ENCODE measurements at places on chromosomes 13 and 19. TPM values are rescaled to one million over a fixed set of nuclear protein-coding genes. Genes with fewer than 3 reads are reported as not detected.
A peak's percentile ranks its signal among the peaks of the same experiment; 100 is the strongest.

- no peak for DNase-seq
Observed at GRCh38 chr13:21338639-21339278, 120.3 kb downstream of the ZDHHC20 start.

GRCh38 chr19:36215276-36216123 is 594 bp downstream of the ZNF146 start:
- DNase-seq = peak; percentile 16

- no peak for DNase-seq
Observed at GRCh38 chr13:73695325-73695724, 438.9 kb downstream of the KLF12 start.

The NOVA2 gene
- 4.8 TPM for polyA plus RNA-seq

- DNase-seq = no peak
Observed at GRCh38 chr13:48536621-48537250, 3.9 kb upstream of the RCBTB2 start.

The KBTBD6 gene
- polyA plus RNA-seq = 19.6 TPM

DNA sequence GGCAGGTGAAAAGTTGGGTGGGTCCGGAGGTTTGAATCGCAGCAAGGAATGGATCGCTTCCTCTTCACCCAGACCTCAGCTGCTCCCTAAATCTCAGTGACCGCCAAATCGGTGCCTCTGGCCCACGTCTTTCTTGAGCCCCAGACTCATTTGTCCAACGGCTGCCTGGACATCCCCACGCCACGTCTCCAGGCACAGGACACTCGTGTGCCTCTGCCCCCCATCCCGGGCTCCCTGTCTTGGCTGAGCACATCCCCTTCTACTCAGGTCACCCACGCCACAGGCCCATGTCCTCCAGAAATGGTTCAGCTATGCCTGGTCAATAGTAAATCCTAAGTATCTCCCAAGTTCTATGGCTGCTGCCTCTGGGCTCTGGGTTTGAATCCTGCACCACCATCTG is 56.6 kb downstream of the CDADC1 start:
- DNase-seq = no peak

DNA sequence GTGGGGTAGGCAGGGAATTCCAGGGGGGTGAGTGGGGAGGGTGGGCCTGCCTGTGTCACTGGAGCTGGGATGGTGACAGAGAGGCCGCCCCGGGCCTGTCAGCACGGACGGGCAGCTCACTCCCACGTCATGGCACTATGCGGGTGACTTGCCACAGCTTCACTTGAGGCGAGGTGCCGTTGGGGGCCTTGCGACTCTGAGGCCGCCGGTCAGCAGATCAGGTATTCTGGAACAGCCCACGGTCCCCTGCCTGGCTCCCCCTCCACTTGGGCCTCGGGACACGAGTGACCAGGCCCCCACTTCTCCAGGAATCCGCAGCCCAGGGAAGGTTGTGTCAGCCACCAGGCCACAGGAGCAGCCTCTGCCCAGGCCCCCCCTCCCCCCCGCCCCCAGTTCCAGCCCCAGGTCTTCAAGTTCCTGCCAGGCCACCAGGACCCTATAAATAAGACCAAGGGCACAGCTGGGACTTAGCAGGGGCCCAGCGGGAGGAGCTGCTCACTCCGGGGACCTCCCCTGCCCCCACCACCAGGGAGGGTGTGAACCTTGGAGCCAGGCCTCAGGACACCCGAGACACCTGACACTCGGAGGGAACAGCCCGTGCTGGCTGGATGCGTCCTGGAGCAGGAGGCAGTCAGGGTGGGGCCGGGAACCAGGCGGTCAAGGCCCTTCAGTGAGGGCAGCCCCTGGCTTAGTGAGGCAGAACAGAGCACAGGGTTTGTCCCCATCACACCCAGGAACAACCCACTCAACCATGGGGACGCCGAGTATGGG is 2.7 kb upstream of the MIDN start:
- no peak for DNase-seq

The ZNF471 gene
- 28.7 TPM for polyA plus RNA-seq

- DNase-seq = no peak
Observed at GRCh38 chr19:47157431-47158321, 27.0 kb downstream of the SAE1 start.

DNA sequence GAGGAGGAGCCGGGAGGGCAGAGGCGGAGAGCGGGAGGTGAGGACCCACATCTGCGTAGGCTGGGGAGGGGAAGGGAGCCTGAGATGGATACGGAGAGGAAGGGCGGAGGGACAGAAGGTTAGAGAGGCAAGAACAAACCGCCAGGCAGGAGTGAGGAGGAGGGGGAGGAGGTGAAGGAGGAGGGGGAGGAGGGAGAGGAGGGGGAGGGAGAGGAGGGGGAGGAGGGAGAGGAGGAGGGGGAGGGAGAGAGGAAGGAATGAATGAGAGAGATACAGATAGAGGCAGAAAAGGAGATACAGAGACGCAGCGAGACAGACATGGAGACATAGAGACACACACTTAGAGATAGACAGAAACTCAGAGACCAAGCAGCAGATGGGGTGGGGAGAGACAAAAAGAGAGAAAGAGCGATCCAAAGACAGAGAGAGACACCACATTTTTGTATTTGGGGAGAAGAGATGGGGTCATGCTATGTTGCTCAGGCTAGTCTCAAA is 782 bp upstream of the CA11 start:
- DNase-seq = no peak

DNA sequence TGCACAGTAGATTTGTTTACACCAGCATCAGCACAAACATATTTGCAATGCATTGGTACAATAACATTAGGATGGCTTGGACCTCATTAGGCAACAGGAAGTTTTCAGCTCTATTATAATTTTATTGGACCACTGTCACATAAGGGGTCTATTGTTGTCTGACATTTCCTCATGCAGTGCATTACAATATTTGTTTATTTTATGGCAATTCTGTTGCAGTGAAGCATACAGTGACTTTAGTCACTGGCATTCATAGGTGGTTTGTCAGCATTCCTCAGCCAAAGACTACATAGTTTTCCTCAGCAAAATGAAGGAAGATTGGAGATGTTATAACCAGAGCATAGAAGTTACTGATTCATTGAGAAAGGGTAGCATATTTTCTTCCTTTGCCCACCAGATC is 1732.9 kb downstream of the PCDH9 start:
- DNase-seq = no peak

The PDX1 gene
- polyA plus RNA-seq = not detected

DNA sequence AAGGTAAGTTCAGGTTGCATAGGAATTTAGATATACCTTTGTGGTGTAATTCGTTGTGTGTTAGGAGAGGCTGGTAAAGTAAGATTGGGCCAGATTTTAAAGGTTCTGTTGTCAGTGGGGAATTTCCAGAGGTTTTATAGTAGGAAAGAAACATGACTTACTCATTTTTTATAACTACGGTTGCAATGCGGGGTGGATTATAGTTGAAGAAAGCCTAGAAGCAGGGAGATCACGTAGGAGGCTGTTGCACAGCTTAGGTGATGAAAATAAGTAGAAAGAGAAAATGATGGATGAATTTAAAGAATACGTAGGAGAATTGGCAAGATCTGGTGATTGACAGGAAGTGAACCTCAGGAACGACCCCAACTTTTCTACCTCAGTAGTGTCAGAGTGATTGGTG is 61.1 kb downstream of the PIBF1 start:
- DNase-seq = no peak

The PSG7 gene
- not detected for polyA plus RNA-seq

GRCh38 chr19:1237027-1237659 is 662 bp downstream of the CBARP start:
- no peak for DNase-seq

DNA sequence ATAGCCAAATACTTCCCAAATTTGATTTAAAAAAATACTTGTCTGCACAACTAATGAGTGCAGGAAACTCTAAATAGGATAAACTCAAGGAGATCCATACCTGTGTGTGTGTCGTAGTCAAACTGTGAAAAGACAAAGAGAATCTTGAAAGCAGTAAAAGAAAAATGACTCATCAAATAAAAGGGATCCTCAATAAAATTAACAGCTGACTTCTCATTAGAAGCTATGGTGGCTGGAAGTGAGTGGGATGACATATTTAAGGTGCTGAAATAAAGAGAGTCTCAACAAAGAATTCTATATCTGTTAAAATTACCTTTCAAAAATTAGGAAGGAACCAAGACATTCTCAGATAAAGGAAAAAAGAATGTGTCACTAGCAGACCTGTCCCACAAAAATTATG is 13.7 kb downstream of the RNASEH2B start:
- no peak for DNase-seq

DNA sequence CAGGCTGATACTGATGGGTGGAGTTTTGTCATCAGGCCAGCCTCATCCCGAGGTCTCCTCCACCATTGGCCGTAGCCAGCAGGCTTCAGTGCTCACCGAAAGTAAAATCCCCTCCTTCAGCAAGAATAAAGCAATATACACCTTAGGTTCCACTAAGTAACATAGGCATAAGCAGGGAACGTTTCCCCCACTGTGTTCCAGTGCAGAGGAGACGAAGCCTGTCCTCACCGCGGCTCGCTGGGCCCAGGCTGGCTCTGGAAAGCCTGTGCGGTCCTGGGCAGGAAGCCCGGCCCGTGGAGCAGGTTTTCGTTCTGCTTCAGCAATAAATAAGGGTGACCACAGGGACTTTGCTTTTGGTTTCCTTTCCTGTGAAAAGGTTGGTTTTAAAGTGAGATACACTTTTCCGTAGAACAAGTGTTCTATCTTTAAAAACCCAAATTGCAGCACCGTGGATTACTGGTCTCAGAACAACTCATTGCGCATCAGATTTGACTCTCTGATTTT is 16.3 kb upstream of the TEX29 start:
- DNase-seq = no peak
